ENCODE measurements at places on chromosomes 12 and 14.

- no peak for DNase-seq
These were observed 5.3 kb downstream of the SLC5A8 start for GRCh38 chr12:101204602-101205304.

DNA sequence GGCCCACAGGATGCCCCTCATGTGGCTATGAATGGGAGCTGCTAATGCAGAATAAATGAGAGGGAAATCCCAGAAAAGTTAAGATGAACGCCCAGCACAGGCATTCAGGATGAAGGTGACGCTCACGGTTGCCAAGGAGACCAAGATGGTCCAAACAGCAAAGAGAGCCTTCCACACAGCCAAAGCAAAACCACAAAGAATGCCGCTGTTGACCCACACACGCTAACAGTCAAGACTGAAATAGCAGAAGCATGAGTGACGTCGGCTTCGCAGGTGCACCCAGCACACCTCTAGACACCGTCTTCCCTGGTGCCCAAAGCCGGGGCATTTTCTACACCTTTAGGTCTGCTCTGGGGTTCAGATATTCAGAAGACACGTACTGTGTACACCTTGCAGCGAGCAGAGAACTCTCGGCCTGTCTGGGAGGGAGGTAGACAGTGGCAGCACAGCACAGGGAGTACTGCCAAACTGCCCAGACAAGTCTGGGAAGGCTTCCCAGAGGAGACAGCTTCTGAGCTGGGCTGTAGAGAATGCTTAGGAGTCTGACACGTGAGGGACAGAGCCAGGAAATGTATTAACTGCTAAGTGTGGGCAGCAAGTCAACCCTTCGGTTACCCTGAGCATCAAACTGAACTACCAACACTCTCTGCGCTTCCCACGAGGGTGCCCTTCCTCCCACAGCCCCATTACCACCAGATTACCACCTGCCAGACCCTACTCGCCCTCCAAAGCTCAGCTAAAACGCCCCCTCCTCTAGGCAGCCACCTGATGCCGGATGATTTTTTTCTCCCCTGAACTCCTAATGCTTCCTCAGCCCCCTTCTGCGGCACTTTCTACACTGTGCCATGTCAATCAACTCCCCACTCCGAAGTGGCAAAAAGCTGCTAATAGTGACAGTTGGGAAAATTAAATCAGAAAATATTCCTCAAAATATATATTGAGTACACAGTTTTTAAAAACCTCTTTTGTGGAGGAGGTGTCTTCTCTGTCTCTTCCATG, 50.1 kb downstream of the CCDC88C start:
- DNase-seq, result no peak

DNA sequence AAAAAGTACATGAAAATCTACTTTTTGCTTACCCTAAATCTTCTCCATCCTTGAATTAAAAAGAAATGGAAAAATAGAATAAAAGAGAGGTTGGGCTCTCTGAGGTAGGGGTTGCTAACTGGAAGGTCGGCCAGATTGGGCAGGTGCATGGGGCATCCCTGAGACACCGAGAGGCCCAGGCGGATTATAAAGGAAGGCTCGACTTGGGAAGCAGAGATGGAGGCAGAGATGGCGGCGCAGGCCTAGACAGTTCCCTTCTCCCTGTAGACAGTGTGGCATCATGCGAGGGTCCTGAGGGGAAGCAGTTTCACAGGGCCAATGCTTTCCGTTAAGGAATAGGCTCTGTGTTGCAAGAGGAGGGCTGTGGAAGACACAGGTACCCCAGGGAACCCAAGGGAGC, 3.7 kb upstream of the KRT74 start:
- no peak for DNase-seq

GRCh38 chr12:124428136-124428791, 133.4 kb downstream of the RFLNA start:
- DNase-seq, result no peak

DNA sequence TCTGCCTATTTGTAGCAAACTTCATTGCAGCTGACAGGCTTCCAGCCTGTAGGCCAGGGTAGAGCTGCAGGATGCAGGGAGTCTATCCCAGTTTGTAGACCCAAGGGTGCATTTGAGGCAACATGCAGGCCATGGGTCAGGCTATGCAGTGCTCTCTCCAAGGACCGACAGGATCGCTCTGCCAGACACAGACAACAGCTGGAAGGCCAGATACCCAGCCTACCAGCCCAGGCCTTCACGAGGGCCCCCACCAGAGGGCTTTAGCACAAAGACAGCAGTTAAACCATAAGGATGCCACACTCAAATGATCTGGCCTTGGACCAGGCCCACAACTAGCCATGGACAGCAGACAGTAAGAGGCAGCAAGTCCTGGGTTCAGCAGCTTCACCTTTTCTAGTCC, 10.3 kb downstream of the KCTD10 start:
- no peak for DNase-seq

DNA sequence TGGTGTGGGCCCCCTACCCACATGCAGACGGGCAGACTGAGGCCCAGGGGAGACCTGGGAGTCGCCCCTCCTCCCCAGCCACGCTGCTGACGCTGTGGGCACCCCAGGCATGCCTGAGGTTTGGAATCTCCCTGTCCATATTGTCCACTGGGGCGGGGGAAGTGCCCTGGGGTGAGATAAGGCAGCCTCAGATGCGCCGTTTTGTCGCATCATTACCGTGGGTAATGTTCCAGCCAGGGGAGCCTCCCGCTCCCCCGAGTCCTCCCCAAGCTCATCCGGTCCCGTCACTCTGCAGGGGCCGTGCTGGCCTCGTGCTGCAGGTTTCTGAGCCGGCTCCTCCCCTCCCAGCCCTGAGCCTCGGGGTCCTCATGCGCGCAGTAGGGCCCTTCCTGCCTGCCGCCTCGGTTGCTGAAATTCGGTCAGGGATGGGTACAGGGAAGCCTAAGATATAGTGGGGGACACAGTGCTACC, 11.4 kb downstream of the INF2 start:
- peak; percentile 88 for DNase-seq

GRCh38 chr12:114263056-114263805, 142.7 kb downstream of the TBX5 start:
- no peak for DNase-seq

DNA sequence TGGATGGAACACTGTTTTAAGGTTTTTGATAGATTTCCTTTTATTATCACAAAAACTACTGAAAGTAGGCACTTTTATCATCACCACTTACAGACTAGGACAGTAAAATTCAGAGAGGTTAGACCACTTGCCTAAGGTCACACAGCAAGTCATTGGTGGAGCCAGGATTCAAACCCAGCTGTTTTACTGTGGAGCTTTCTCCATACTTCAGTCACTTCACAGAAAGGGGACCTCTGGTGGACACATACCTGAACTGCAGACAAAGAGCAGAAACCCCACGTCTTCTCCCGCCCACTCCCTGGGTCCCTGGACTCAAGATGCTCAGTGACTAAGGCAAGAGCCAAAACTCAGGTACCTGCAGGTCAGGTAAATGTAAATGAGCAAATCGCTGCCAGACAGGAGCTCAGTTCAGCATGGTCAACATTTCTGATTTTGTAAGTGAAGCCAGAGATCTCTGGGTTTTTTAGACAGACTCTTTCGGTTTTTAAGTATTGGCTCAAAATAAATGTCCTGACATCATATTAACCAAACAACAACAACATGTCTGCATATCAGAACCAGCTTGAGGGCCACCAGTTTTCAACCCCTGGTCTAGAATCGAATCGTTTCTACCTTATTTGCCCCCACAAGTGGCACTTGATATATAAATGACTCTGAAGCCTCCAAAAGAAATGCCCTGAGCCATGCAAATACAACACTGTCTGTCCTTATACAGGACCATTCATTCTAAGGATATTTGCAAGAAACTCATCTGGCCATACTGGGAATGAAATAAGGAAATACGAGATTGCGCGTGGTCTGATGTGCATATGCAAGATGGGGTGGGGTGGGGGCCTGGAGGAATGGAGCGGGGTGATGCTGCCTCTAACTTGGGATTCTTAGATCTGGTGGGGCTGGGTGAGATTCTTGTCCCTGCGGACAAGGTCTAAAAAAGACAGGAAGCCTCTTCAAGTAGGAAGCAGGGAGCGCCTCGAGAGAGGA, 110.9 kb downstream of the KSR2 start:
- DNase-seq, result peak; percentile 58

GRCh38 chr12:87661786-87662377, 367.3 kb downstream of the C12orf50 start:
- no peak for DNase-seq

DNA sequence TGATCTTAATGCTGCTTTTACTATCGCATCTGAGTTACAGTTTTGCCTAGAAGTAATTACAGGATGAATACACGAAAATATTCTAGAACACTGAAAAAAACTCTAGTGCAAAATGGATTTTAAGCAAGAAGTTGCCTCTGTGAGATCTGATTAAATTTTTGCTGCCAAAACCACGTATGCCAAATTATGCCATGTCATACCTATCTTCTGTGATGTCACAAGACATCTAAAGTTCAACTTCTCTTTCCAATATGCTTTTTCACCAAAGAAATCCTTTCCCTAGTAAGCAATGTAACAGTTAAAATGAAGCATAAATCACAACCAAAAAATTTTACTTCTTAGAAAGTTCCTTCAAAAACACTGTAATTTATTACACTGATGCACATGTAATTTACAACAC, 39.6 kb downstream of the HECTD4 start:
- no peak for DNase-seq

DNA sequence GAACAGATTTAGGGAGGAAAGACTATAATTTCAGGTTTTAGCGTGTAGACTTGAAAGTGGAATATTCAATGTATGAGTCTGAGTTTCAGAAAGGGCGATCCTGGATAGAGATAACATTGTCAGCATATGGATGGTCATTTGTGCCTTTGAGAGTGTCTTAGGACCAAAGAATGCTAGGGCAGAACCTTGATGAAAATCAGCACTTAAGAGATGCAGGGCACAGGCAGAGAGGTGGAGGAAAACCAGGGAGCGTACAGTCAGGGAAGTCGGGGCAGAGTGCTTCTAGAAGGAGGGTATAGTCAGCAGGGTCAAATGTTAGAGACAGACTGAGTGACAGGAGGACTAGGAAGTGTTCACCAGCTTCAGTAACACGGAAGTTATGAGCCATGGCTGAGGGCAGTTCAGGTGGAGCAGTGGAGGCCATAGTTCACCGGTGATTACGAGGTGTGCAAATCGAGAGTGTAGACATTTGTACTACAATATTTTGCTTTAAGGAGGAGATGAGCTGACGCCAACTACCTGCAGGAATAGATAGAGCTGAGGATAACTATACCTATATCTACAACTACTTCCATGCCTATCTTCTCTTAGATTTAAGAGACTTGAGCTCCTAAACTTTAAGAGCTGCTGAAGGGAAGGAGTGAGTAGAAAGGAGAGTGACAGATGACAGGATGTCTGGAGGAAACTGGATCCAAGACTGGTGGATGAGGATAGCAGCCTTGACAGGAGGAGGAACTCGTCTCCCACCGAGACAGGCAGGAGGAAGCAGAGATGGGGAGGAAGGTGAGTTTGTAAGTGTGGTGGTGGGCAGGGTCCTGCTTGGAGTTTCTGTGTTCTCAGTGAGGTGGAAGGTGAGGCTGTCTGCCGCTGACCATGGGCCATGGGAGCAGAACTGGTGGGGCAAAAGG, 6.5 kb downstream of the CBLN3 start:
- DNase-seq, result no peak

- DNase-seq, result no peak
These were observed 107.9 kb upstream of the GZMB start for GRCh38 chr14:24741871-24742270.

DNA sequence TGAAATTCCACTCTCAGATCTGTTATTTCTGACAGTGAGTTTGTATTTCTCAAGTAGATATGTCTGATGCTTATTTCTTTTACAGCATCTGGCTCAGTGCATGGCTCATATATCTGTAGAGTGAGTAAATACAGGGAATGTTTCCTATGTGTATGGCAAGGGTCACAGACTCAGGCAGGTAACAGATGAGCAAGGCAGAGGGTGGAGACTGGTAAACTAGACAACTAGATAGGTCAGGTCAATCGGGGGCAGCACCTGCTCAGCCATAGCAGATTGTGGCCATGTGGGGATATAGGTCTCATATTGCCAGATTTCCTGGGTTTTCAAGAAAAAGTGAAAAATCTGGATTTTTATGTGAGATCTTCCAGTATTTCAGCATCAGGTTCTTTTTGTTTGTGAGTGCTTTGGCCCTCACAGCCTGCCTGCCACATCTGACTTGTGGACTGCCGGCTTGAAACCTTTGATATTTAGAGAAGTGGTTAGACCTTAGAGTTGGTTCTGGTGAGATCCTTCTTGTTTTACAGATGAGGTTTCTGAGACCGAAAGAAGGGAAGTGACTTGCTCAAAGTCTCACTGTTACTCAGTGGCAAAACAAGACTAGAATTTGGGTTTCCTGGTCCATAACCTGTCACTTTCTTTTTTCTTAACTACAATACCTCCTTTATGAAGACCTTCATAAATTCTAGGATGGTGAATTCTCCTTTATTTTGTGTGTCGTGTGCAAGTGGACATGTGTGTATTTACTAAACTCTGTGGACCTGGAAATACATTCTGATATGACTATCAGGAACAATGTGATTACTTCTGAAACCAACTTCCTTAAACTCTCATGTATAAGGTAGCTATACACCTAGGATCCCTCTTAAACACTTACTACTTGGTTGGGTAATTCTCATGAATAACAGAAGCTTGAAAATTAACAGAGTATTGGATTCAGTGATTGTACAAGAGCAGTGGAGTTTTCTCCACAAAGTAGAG, 34.4 kb downstream of the PROX2 start:
- DNase-seq, result no peak

GRCh38 chr14:87045246-87045645, 947.7 kb downstream of the GALC start:
- DNase-seq, result no peak

GRCh38 chr12:24467226-24467625, 481.7 kb downstream of the BCAT1 start:
- DNase-seq, result no peak

DNA sequence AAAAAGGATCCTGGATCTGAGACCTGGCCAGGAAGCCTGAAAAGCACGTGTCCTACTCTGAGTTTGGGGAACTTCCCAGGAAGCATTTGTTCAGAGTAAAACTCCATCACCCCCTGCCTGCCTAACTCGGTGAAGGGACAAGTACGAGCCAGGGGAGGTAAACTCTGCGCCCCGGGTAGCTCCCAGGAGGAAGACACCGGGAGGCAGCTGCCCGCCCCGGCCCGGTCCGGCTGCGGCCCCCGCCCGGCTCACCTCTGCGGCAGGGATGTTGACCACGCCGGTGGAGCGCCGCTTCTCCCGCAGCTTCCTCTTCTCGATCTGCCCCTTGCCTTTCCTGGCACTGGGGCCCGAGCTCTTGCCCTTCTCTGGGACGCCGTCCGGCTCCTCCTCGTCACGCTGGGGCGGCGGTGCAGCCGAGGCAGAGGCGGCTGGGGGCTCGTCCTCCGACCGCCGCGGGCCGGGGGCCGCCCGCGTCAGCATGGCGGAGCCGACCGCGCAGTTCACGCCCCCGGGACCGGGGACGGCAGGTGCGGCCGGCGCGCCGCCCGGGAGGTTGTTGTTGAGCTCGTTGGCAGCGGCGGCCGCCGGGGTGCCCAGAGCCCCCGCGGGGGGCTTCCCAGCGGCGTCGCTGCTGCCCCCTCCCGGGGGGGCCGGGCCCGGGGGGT, 1.2 kb downstream of the PAWR start:
- no peak for DNase-seq
